ENCODE measurements at places on chromosomes 12 and 14.

DNA sequence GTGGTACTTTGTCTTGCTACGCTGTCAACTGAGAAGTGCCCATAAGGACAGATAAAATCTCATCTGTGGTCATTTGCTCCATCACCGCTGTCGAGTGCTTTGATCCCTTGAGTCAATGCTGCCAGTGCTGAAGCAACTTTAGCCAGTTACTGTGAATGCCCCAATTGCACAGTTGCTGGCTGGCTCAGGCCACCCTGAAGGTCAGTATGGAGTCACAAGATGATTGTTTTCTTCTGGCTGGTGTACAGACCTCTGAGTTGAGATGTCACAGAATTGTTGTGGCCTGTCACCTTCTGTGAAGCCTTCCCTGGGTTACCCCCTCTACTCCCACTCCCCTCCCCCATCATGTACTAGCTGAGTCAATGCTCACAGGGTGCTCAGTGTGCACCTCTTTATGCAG is 92.9 kb downstream of the PELI2 start:
- DNase-seq, result no peak

- DNase-seq, result no peak
Measured at GRCh38 chr14:24680516-24680915, 46.5 kb upstream of the GZMB start.

DNA sequence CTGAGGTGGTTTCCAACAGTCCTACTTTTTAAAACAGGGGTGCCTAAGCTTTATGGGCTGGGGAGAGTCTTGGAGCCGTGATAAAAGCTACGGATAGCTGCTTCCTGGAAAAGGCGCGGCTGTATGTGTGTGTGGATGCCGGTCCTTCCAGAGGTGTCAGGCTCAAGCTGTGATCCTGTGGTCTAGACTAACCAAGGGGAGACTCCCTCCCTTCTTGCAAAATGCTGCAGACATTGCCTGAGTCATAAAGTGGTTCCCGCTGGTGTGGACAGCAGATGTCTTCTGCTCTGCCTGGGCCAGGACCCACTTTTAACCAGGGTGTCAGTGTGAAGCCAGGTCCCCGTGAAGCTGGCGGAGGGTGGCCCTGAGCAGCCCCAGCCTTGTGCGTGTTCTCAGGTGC is 37.8 kb downstream of the CCDC92 start:
- no peak for DNase-seq

DNA sequence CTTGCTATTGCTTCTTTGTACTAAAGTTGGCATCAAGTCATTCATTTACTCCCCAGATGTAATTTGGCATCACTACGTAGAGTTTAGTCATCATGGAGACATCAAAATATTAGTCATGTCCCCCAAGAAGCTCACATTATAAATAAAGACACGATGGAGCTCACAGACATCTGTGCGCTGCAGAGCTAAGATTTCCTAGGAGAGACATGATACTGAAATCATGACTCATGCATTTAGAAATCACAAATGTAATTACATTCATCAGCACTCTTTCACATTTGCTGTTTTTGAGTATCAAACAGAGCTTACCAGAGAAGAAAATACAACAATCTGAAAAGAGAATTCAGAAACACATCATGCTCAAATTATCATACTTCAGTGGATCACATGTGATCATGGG is 169.8 kb downstream of the LRIG3 start:
- no peak for DNase-seq

DNA sequence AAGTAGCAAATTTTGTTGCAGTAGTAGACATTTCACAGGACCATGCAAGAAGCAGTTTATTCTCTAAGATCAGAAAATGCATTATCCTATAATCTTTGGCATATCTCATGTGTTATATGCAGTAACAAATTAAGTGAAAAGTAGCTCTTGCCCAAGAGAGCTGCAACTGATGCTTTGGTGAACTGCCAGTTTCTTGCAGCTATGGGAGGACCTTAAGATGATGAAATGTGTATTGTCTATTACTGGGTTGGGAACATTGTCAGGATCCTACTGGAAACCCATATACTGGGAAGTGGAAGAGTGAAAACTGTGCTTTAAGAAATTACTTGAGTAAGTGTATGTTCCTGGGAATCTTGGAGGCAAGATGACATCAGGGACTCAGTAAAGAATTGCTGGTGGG is 238.8 kb downstream of the DACT1 start:
- DNase-seq, result no peak

GRCh38 chr14:89621009-89621421 is 204.0 kb upstream of the FOXN3 start:
- no peak for DNase-seq

DNA sequence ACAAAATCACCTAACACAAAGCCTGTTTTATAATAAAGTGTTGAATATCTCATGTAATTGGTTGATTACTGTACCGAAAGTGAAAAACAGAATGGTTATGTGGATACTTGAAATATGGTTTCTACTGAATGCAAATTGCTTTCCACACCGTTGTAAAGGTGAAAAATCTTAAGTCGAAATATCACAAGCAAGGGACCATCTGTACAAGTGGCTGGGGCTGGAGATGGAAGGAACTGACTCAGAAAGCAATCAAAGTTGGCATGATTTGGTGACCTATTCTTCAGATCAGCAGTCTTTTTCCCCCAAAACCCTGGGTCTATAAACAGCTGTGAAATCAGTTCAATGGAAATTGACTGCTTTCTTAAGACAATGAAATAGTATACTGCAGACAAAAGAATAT is 3.6 kb downstream of the CBX5 start:
- no peak for DNase-seq

DNA sequence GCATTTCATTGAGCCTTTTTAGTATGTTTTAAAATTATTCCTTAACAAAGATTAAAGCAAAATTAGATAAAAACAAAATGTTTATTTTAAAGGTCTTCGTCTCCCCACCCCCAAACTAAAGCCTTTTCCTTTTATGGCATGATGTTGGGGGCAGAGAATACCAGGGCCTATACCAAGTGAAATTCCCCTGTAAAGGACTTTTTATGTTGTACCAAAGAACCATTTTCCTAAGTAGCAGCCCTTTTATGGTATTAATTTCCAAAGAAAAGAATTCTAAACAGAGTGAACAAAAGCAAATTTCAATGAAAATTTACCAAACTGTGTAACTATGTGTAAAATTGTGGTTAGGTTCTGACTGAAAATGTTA is 71.9 kb upstream of the GNPNAT1 start:
- no peak for DNase-seq

GRCh38 chr14:56119201-56119981 is 1.2 kb downstream of the PELI2 start:
- peak; percentile 47 for DNase-seq

GRCh38 chr12:92784797-92785562 is 82.2 kb downstream of the PLEKHG7 start:
- no peak for DNase-seq

GRCh38 chr12:52984136-52984535 is 22.1 kb upstream of the EIF4B start:
- no peak for DNase-seq

DNA sequence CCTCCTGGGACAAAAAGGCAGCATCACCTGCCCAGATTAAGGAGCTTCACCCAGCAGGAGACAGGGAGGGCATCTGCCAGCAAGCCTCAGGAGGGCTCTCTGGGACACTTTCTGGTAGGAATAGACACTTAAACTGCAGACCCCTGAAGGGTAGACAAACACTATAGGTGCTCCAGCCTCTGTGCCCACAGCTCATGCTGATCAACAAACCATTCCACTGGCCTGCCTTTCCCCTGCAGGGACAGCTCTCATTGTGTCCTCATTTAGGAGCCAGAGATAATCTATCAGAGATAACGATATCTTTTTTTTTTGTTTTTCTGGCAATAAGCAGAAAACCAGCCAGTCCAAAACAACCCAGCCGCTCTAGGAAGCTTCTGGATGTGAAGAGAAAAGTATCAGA is 251.8 kb upstream of the CCDC196 start:
- DNase-seq, result no peak

DNA sequence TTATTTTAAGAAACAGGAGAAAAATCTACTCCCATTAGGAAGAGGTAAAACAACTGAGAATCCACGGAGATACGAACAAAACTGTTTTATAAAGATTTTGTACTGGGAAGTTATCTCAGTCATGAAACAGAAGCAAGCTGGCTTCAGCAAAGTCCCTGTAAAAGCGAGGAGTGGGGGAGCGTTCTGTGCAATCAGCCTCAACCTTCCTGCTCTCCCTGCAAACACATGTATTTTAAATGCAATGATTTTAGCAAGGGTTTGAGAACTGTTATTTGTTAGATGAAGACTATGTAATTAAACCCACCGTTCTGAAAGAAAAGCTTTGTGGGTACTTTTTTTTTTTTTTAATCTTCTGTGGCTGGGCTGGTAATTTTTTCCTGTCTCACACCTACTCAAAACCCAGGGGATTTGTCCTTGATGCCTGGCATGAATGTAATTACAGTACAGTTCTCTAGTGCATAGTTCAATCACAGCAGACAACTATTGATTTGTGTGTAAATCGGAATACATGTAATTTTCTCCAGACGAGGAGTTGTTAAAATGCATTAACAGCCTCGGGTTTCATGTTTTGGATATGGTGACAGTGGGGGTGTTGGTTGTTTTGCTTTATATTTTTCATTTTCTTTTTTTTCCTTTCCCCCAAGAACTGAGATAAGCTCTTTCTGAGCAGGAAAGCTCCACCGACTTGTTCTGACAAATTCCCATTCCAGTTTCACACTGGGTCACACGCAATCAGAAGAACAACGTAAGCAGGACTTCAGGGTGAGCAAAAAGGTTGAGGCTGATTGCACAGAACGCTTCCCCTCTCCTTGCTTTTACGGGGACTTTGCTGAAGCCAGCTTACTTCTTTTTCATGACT is 153.6 kb downstream of the PHLDA1 start:
- DNase-seq, result no peak

DNA sequence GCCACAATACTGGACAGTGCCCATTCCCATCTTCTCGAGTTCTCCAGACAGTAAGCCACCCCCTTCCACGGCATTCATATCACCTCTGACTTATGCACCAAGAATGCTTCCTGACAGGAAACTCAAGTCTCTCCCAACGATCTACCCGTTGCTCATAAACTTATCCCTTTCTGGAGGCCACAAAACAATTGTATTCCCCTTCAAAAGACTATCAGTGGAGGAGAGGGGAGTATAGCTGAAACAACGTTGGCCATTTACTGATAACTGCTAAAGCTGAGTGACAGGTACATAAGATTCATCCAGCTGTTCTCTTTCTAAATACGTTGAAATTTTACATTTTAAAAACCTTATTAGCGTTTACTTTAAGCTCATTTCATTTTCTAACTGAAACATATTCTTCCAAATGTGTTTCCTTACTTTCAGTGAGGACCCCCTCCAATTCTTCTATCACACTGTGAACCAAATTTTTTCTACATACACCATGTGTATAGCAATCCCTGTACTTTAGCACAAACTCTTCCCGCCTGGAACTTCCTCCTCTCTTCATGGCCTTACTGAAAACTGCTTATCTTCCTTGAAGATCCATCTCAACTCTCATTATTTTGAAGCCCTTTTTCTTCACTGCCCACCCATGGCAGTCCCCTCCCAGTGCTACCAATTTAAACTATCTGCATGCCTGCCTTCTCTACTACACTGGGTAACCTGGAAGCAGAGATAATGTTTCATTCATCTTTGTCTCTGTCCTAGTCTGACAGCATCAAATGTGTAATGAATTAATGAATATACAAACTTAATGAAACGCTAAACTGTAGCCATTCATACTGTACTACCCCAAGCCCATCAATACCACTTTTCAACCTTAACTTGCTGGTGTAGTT is 28.8 kb downstream of the ATXN2 start:
- DNase-seq, result no peak

DNA sequence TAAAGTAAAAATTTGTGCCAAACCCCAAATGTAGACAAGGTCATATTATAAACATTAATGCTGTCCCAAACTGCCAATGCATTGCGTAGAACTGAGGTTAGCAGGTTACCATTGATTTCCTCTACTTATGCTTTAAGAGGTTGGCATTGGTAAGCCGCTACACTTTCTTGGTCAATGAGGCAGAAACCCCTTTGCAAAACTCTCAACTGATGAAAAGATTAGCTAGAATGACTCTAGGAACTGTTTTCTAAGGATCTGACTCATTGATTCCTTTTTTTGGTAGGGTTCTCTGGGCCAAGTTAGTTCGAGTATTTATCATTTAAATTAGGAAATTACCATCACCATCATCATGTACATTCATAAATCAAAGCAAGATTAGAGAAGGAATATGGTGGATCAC is 44.6 kb downstream of the HMGA2 start:
- no peak for DNase-seq

DNA sequence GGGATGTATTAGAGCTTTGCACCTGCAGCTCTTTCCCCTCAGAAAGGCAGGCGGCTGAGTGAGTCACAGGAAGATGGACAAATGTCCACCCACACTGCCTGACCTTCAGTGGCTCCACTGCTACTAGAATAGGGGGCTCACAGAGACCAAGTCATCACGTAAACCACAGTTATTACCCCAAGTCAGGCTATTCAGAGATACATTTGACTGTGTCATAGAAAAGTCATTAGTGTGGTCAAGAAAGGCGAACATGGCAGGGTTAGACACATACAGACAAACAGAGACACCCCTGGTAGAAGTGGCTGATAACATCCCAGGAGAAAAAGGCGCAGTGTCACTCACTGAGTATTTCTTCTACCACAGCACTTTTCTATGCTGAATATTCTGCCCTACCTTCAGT is 36.0 kb downstream of the GCH1 start:
- DNase-seq, result no peak

GRCh38 chr14:100303179-100303578 is 3.1 kb downstream of the SLC25A29 start:
- no peak for DNase-seq

DNA sequence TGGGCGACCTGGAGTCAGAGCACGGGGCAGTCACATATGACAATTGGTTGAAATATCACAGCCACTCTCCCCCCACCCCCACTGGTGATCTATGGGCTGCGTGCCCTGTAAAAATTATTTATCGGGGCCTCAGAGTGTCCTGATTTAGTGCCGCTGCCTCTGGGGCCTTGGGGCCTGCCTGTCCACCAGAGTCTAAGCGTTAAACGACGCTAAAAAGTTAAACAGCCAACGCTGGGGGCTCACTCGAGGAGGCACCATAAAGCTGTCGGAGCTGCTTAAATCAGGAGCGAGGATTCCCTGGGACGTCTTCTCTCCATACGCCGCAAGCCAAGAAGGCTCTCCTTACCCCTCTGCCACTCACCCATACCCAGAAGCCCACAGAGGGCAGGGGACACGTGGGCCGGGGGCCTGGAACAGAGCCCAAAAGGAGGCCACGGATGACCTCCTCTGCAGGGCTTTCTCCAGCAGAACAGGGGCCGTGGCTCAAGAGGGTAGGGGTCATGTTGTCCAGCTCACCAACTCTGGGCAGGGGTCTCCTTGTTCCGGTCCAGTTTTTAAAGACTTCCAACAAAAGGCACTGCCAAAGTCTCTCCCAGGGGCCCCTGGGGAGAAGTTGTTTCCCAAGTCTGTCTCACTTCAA is 42.2 kb downstream of the SMUG1 start:
- DNase-seq, result no peak

DNA sequence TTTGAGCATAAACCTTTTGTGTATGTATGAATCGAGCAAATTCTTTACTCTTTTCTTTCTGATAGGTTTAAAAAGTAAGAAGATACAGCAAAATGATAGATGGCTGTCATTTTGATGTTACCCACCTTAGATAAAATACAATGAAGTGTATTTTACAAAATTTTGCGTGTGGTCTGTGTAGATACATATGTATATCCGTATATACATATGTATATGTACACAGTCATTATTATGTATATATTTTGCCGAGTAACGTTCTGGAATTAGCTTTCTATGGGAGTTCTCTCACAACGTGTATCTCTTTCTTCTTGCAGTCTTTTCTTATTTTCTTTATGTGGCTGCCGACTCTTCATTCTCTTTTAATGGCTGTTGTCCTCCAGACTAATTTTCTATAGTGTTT is 32.4 kb upstream of the CHPT1 start:
- no peak for DNase-seq

Data from mesothelial cell of epicardium (in vitro differentiated cells).